ENCODE measurements at places on chromosomes 1 and 21.

DNA sequence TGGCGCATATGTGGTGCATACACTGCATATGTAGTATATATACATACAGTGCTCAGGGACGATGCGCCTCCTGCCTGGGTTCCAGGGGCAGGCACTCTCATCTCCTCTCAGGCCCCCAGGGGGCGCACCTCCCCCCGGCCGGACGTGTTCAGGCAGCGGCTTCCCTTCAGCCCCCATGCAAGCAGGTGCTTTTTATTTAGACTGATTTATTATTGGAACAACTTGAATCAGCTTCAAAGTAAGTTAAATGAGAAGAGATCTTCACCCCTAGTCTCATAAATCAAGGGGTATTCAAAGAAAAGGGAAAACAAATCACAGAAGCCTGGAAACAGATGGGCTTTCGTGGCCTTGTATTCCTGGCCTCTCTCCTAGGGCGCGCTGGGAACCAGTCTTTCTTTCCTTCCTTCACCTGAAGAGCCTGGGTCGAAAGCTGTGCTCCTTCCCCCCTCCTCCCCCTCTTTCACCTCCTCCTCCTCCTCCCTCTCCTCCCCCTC lies 64.6 kb downstream of the UBIAD1 start:
- peak; percentile 77 for DNase-seq

DNA sequence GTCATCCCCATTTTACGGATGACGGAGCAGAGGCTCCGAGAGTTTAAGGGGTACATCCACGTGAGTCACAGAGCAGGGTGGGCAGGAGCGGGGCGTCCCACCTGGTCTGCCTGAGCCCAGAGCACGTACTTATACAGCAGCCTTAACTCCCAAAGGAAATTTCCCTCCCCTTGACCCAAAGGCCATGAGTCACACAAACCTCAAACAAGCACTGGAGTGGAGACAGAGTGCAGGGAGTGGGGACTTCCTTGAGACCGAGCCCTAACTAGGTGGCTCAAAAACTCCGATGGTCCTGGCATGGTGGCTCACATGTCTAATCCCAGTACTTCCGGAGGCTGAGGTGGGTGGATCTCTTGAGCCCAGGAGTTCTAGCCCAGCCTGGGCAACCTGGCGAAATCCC lies 141.6 kb upstream of the KLHDC7A start:
- no peak for DNase-seq

DNA sequence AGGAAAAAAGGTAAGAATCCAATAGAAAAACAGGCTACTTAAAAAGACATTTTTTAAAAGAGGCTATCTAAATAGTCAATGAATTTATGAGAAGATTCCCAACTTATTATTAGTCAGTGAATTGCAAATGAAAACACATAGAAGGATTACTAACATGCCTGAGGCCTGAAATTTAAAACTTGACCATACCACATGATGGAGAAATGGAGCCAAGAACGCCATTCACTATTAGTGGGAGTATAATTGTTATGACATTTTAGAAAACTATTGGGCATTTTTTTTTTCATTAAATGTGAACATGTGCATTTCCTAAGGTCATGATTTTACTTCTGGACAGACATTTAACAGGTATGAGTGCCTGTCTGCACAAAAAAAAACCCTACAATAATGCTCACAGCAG lies 24.8 kb upstream of the OR2B11 start:
- DNase-seq: no peak

DNA sequence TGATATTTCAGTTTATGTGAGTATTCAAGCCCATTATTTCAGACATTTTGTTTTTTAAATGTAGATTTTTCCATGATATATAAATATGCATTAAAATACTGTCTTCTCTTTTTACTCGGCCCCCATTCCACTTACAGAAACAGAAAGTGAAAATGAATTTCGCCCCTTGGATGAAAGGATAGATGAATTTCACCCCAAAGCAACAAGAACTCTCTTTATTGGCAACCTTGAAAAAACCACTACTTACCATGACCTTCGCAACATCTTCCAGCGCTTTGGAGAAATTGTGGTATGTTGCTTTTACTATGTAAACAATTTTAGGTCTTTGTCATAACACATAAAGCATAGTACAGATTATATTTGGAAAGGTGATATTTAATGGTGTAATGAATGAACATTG lies 59.9 kb downstream of the ZBTB17 start:
- no peak for DNase-seq

DNA sequence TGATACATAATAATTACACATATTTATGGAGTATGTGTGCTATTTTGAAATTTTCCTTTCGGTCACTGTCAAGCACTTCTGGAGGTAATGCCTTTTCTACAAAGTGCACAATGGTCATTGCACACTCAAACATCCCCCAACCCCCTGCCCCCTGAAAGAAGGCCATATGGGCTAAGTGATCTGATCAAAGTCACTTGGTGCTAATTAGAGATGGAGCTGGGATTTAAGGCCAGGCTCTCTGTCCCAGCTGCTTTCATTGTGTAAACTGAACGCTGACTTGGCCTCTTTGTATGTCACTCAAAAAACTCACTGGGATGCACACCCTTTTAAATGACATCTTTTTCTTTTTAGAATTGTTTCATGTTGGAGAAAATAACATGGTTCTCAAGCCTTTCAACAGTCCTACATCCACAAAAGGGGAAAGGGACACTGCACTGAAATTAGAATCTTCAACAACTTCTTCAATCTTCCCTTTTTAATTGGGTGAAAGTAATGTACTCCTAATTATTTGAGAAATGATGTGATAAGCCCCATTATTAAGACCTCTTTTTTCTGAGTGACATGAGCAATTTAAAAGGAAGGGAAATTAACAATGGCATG lies 149.2 kb downstream of the ST6GALNAC5 start:
- no peak for DNase-seq

- no peak for DNase-seq
Observed at GRCh38 chr1:185427264-185427663, 110.2 kb upstream of the IVNS1ABP start.

GRCh38 chr21:26756491-26757159 lies 88.6 kb downstream of the ADAMTS1 start:
- no peak for DNase-seq

DNA sequence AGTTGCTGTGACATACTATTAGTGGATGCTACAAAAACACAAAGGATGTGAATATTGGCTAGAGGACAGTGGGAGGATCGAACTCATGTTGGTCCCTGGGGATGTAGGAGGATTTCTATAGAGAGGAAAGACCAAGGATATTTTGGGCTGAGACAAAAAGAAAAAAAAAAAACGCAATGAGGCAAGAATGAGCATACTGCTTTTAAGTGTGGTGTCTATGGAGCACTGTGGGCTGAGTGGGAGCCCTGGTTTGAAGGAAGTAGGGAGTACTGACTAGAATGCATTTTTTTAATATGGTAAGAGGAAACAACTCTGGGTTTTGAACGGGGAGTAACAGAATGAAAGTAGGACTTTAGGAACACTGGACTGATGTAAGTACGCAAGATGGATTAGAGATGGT lies 450.7 kb downstream of the NEGR1 start:
- DNase-seq: no peak

GRCh38 chr1:95033843-95034242 lies 38.9 kb downstream of the ALG14 start:
- no peak for DNase-seq

- DNase-seq: no peak
Observed at GRCh38 chr1:236907205-236907604, 97.0 kb downstream of the MT1HL1 start.

- DNase-seq: peak; percentile 1
Observed at GRCh38 chr1:94335950-94336349, 82.2 kb upstream of the ABCD3 start.

- no peak for DNase-seq
Observed at GRCh38 chr1:241215203-241215602, 141.8 kb downstream of the RGS7 start.
